ENCODE measurements at places on chromosomes 6 and 20.

GRCh38 chr6:157462956-157463742 lies 82.2 kb downstream of the ZDHHC14 start:
- no peak for DNase-seq

GRCh38 chr6:118588626-118589025 lies 40.5 kb downstream of the PLN start:
- no peak for DNase-seq

DNA sequence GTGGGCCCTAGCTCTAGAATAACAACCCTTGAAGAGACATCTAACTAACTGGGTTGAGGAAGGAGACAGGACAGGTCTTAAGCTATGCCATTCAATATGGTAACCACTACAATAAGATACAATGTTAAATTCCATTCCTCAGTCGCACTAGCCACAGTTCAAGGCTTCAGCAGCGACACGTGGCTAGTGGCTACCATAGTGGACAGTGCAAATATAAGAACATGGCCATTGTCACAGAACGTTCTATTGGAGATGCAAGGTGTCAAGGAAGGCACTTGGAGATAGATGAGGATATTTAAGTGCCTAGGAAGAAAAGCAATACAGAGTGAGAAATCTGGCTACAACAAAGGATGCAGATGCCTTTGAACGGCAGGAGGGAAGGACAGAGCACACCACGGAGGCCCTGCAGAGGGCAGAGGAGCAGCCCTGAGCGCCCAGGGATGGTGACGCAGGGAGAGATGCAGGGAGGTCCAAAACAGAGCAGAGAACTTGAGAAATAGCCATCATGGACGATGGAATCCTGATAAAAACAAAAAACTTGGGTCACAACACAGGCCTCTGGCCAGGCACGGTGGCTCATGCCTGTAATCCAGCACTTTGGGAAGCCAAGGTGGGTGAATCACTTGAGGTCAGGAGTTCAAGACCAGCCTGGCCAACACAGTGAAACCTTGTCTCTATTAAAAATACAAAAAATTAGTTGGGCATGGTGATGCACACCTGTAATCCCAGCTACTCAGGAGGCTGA lies 140.7 kb downstream of the ZMYND8 start:
- DNase-seq: no peak

- DNase-seq: no peak
Observed at GRCh38 chr6:39254999-39255535, 25.8 kb upstream of the KCNK5 start.

GRCh38 chr20:5046656-5047339 lies 45.5 kb upstream of the SLC23A2 start:
- no peak for DNase-seq
